GM12878 (cell line): ENCODE measurements at places on chromosomes 7 and 10.

- DNase-seq = no peak
Observed at GRCh38 chr7:38674513-38674912, 43.3 kb upstream of the AMPH start.

DNA sequence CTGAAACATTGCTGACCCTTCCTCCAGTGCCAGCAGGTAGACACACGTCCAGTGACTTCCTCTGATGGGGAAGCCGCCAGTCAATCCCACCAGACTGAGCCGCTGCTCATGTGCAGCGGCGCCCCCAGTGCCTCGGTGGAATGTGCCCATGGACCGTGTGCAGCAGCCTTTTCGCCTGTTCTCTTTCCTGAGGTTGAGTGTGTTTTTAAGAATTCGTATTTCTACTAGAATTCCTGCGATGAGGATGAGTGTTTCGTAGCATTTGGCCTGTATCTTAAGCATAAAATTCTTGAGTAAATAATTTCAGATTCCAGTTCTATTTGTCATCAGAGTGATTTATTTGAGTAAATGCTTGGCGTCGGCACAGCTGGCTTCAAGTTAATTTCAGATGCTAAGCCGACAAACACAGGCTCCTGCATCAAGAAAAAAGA is 35.4 kb downstream of the BNIP3 start:
- DNase-seq = no peak

DNA sequence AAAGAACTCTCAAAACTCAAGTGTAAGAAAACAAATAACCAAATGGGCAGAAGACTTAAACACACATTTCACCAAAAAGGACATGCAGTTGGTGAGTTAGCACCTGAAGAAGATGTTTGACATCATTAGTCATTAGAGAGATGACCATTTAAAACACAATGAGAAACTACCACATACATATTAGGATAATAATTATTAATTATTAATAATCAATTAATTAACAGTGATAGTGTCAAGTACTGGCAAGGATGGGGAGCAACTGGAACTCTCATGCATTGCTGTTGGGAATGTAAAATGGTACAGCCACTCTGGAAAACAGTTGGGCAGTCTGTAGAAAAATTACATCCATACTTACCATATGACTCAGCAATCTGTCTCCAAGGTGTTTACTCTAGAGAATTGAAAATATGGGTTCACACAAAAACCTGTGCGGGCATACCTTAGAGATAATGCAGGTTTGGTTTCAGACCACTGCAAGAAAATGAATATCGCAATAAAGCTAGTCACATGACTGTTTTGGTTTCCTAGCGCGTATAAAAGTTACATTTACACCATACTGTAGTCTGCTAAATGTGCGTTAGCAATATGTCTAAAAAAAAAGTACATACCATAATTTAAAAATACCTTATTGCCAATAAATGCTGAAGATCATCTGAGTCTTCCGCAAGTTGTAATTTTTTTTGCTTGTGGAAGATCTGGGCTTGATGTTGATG is 30.3 kb downstream of the ARID5B start:
- DNase-seq = no peak

DNA sequence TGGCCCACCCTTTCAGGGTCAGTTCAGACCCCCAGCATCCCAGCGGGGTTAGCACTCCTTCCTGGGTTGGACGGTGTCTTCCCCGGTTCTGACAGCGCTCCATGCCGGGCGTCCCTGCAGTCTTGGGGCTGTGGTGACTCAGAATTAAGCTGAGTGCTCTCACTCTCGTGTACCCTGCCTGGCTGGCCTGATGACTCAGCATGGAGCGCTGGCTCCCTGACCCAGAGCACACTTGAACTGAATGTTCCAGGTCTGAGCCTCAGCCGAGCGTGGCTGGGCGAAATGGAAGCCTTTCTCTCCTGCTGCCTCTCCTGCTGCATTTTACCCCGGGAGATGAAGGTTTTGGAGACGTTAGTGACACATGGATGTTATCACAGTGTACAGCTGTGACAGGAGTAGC is 7.1 kb downstream of the BAG3 start:
- no peak for DNase-seq

GRCh38 chr10:111545861-111546605 is 469.2 kb downstream of the ADRA2A start:
- no peak for DNase-seq

DNA sequence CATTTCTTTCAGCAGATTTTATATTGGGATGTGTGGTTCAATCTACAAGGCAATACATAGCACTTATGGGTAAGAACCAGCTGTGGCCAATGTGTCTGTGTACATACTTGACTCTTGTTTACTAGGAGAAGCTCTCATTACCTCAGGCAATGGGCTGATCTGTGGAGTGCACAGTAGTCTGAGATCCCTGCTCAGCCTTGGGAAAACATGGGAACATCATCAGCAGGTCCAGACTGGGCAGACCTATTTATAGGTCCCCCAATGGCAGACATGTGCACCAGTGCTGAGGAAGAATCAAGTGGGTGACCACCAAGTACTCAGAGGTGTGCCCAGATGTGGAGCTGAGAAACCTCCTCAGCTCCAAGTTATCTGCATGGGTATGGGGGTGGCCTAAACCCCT is 349.7 kb downstream of the KIF20B start:
- DNase-seq = no peak

DNA sequence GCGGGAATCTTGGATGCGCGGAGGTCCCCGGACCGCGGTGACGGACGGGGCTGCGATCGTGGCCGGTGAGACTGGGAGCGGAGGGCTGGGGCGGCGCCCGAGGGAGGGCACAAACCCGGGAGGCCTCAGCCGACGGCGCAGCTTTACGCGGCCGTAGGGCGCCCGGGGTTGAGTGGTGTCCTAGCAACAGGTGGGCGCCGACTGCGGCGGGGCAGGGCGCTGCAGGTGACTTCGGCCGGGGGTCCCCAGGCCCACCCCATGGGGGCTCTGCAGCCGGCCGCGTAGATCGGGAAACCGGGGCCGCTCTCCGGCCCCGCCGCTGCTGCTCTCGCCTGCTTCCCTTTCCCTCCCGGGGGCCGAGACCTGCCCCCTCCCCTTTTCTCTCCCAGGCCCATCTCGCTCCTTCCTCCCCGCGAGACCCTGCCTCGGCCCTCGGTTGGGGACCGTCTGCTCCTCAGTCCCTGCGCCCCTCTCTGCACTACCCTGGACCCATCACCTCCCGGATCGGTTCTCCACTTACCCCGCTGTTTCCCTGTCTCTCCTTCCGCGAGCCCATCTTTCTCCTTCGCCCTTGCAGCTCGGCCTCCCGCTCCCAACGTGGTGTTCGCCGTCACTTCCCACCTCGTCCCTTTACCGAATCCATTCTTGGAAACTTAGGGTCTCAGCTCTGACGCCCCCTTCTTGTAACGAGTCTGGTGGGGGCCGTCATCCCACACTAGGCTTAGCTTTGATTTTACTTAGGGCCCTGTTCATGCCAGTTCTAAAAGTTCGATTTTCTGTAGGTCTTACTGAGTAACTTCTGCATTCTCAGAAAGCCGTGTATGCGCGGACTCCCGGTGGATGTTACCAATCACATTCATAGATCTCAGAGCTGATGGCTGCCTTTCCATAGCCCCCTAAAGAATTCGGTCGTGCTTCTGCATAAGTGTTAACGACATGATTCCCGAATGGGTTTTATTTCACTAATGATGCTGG is 18.5 kb upstream of the ACBD5 start:
- no peak for DNase-seq

DNA sequence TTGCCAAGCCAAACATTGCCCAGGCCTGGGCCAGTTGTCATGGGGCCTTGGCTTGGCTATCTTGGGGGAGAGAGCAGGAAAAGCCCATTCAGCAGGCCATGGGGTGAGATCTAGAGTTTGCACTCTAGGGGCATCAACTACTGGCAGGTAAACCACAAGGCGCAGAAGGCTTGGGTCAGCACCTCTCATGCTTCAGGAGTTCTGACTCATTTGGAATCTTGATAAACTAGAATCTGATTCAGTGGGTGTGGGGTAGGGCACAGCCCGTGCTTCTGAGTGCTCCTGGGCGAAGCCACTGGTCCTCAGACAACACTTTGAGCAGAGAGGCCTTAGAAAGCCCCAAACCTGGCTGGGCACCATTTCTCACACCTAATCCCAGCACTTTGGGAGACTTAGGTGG is 81.1 kb downstream of the RGS10 start:
- no peak for DNase-seq

DNA sequence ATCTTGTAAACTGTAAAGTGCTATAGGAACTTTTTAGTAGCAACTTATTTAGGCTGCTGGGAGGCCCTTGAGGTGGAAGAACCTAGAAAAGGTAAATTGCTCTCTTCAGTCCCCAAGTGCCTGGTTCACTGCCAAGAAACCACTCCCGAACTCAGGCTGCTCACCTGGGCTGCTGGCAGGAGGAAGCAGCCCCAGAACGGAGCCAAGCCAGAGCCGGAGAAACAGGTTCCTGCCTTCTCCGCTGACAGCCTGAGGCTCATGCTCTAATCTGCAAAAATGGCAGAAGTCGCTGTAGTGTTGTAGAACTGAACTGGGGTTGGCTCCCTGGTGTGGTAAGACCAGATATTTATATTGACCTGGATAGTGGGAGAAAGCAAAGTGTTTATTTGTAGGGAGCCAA is 136.0 kb downstream of the CUL2 start:
- no peak for DNase-seq

DNA sequence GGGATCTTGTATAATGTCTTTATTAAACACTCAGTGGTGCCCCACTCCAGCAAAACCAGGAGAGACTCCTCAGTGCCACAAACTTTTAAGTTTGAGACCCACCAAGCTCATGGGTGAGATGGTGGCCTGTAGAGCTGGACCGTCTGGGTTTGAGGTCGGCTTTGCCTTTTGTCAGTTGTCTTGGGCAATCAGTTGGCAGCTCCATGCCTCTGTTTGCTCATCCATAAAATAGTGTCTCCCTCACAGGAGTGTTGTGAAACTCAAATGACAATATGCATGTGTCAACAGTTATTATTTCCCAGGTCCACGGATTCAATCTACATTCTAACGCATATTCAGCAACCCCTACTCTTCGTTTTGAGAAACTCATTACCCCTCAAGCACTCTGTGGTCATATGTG is 367.8 kb upstream of the C7orf33 start:
- DNase-seq = no peak

DNA sequence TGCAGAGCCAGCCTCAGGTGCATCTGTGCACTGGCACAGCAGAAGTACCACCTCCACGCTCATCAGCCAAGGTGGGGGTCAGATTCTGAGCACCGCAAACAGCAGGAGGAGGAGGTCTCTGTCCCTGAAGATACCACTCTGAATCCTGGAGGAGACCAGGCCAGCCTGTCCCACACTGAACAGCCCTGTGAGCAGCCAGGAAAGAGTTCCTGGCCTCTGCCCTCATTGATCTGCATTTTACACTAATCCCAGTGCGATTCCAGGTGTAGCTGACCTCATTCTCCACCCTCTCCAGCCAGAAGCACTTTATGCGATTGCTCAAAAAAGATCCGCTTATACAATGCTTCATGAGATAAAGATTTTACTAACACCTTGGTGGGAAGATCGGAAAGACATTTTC is 99.1 kb upstream of the CACUL1 start:
- no peak for DNase-seq

DNA sequence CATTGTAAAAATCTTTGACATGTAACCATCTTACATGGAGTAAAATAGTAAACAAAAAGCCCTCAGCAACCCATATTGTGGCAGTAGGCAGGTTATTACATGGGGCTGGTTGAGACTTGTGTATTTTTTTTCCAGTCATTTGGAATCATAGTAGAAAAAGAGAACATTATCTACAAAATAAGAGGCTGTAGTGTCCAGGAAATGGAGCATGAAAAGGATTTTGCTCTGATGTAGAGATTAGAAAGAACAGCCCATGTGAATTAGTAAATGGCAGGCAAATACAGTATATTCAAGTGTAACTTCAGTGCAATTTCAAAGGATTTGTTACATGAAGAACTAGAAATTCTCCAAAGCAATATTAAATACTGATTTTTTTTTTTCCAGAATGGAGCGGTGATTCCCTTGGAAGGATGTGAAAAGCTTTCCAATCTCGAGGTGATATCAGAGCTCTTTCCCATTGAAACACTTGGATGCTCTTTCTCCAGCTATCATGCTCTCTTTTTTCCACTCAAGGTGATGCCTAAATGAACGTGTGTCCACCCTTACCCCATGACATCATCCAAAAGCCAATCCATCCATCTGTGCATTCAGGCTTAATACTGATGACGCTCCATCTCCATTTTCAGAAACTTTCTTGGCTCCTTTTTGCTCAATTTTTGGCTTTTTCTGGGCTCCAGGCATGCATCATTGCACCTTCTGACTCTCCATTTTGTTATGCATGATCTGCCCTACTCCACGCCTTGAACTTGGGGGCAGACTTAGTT is 1034.7 kb downstream of the TYW1 start:
- no peak for DNase-seq

DNA sequence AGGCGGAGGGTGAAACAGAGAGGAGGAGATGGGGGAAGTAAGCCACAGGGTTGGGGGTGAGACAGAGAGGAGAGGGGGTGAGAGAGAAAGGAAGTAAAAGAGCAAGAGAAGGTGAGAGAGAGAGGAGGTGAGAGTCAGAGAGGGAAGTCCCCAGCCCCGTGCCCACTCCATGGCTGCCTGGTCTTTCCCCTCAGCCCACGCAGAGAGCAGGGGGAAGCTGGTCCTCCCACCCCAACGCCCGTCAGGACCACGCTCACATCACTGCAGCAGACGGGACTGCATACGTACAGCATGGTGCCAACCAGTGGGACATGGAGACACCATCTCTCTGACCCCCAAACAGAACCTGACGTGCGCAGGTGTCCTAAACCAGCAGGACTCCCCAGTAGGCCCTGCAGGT is 12.1 kb upstream of the PDGFA start:
- DNase-seq = no peak

DNA sequence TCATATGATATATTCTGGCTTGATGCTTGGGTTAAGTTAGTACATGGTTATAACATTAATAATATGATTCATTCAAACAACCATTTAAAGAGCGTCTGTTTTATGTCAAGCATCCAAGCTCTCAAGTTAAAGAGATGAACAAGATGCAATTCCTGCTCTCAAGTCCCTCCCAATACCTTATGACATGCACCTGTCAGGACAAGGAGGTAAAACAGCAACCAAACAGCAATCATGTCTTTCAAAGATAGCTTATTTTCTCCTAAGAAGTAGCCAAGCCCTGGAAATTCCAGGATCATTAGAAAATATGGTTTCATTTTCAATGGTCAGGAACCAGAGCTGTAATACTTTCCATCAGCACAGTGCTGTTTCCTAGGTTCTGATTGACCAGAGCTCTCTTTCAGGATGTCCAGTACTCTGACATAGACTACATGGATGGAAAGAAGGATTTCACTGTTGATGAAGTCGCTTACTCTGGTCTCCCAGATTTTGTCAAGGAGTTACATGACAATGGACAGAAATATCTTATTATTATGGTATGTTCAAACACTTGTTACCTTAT is 29.0 kb downstream of the MGAM2 start:
- no peak for DNase-seq
